ENCODE measurements at places on chromosomes 1 and 21.

- peak; percentile 59 for DNase-seq
These were observed 29.1 kb upstream of the IGSF5 start for GRCh38 chr21:39715804-39716397.

DNA sequence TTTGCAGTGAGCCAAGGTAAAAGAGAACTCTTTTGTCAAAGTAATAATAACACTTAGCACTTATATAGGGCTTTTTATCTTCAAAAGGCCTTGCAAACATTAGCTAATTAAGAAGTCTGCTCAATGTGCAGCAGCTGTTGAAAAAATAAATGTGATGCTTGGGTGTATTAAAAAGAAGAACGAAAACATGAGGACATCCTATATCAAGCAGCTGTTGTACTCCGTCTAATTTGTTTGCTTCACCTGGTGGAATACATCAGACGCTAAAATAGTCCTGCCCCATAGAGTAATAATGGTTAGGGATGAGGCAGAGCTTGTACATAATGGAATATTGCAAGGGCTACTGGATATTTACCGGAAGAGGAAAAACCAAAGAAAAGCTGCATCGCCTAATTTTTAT lies 299.5 kb downstream of the ST6GALNAC3 start:
- DNase-seq, result no peak

DNA sequence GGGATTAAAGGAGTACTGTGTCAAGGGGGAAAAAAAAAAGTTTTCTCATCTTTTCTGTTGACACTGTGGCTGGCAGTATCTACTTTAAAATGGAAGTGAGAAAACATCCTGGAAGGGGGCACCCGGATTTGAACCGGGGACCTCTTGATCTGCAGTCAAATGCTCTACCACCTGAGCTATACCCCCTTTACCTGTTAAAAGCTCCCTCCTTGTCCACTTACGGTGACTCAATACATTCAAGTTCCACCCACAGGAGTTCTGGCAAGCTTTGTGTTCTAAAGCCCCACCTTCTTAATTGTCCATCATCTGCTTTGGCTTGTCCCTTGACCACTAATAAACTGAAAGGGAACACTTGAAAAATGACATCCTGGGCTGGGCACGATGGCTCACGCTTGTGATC lies 68.2 kb downstream of the FNBP1L start:
- no peak for DNase-seq

GRCh38 chr1:47644212-47644573 lies 206.3 kb downstream of the FOXD2 start:
- peak; percentile 22 for DNase-seq

DNA sequence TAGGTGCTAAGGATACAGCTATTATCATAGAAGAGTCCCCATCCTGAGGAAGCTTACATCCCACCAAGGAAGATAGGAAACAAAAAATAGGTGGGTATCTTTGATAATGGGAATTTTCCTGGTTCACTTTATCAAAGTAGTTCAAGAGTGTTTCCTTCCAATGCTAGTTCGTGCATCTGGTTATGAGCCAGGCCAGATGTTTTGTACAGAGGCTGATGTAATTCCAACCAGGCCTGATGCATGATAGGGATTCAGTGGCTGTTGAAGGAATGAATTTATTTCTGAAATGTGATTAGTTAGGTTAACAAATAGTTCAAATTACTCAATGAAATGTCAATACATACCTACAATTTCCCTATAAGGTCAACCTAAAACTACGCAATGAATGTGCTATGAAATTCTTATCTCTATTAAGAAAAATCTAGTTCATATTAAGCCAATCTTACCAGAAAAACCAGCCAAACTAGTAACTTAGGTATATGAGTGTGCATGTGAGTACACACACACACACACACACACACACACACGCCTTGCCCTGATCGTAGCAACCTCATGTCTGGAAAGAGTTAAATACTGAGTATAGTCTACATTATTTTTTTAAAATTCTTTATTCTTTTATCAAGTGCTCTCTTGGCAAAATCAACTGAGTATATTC lies 9.5 kb upstream of the ZBTB18 start:
- no peak for DNase-seq

DNA sequence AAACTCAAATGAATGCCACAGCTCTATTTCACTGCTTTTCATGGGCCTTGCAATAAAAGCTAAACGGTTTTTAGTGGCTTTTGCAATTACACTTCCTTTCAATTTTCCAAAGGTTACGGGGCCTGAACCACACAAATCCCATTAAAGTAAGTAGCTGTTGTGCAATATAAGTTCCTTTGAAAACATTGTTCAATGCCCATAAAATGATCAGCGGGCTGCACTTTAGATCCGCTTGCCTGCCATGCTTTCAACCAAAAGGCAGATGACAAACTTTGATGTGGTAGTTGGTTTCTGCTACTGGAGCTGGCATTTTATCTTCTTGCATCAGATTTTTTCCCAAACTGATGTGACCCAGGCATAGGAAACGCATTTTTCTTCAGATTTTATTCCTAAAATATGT lies 50.2 kb downstream of the PRRX1 start:
- no peak for DNase-seq

DNA sequence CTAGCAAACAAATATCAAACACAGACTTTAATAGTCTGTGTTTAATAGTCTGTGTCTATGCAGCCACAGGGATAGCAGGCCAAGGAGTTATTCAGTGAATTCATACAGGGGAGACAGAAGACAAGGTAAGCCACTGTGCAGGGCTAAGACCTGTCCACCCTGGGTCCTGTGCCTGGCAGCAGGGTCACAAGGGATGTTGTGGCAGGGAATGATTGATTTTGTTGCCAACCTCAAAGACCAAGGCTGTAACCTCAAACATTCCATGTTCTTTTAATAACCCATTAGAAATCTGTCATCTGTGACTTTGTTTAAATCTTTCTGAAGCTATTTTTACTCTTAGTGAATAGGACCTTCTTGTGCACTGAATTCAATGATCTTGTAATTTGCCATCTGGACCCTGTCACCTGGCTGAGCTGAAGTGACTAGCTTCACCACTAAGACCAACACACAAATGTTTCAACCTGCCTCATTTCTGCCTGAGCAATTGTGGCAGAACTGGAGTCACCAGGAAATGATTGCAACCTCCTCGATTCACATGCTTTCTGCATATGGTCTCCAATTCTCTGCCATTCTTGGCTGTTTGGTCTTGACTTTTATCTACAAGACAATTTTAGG lies 154.2 kb downstream of the ASTN1 start:
- no peak for DNase-seq

DNA sequence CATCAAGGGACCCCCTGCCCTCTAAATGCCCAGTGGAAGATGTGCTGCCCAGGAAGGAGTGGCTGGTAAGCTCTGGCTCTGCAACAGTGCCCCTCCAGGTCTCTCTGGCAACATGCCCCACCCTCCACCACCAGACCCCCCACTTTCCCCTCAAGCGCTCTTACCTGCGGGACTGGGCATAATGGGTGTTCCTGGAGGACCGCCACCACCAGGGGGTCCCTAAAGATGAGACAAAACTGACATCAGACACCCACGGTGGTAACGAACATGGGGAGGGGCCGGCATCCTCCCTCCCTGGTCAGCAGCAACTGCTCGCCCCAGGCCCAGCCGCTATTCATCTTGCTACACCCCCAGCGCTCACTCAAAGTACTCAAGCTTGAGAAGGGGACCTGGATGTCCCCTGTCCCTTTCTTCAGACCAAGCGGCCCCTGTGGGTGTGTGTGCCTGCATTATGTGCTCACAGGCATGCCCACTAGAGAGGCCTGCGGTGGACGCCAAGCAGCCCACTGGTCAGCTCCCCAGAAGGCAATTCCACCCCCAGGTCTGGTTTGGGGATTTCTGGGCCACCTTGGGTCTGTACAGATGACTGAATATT lies 40.9 kb downstream of the MRPL37 start:
- DNase-seq, result no peak

DNA sequence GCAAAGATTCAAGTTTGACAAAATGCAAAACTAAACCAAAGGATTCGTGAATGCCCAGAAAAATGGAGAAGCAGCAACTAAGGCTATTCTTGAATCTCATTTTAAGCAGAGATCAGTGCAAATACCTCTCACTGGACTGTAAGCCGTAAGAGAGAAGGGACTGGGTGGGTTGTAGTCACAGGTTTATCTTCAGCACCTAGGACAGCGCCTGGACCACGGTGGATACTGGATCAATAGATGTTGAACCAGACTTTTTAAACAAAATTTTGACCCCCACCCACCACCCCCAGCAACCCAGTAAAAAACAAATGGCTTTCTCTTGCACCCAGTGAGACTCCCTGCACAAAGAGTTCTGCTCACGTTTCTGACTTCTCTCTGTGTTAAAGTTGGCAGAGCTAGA lies 347.1 kb downstream of the AJAP1 start:
- no peak for DNase-seq

DNA sequence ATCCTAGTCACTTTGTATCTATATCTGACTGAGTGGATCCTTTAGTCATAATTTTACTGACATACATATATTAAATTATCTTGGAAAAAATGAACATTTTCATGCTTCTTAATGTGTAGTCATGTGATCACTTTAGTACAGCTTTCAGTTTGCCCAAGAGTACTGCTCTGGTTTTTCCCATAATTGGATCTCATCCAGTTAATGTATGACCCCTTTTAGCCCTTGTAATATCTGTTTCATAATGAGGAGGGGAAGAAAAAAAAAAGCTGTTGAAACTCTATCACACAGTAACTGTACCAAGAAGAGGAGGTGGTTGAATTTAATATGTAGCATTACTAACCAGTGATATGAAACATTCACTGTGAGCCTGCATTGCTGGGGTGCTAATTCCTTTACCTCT lies 328.7 kb downstream of the PTPRC start:
- DNase-seq, result no peak

GRCh38 chr1:78650114-78650660 lies 556 bp downstream of the IFI44 start:
- DNase-seq, result peak; percentile 7

DNA sequence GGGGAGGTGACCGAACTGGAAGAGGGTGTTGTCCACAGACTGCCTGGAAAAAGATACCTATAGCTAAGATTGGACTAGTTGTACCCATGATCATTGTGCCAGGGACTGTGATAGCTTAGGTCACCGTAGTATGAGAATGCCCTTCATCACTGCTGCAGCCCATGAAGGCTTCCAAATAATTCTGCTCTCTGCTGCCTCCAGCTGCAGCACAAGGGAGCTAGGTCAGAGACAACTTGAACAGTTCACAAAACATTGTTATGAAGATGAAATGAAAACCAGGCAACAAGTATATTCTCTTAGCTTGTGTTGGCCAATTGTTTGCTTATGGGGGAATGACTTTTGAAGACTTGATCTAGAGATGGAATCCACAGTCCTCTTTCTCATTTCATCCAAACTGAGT lies 246.7 kb downstream of the MRPL39 start:
- DNase-seq, result no peak

DNA sequence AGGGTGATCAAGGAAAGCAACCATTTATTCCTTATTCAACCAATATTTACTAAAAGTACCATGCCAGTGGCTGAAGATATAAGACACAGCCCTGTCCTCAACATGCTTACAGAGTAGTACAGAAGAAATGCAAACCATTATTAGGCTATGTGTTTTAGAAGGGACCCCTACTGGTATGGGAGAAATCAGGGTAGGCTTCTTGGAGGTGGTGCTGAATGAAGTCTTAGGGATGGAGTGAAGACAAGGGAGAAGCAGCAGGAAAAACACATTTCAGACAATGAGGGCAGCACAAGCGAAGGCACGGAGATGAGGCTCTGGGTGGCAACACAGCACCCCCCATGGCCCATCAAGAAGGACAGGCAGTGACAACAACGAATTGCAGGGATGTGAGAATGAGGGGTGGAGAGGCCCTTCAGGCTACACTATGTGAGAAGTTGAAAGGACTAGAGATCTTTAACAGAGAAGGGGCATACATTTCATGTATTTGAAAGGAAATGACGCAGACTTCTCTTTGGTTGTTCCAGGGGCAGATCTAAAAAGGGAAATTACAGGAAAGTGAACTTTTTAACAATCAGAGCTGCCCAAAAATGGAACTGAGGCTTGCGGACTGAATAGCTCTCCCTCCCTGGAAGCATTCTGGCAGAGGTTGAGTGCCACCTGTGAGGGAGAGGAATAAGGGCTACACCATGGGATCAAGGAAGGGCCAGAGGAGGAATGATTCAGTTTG lies 16.8 kb upstream of the CD58 start:
- no peak for DNase-seq

DNA sequence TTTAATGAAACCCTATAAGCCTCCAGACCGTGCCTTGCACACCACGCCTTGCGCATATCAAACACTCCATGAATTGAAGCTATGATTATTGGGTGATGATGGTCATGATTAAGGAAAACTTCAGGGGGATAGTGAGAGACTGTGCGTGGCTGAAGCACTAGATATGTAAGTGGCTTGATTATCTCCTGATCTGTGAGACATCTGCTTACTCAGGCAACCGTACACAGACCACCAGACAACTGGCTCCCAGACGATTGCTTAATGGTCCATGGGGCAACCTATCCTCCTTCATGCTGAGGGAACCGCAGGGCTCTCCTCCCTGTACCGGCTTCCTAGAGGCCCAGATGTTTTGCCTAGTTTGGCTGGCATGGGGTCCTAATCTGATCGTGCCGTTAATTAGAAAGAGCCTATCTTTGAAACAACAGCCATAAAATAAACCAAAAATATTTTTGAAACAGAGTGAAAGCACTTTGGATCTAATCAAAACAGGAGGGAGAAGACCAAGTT lies 51.6 kb downstream of the IRF2BP2 start:
- DNase-seq, result no peak

- no peak for DNase-seq
These were observed 54.9 kb upstream of the ENAH start for GRCh38 chr1:225707824-225708223.

DNA sequence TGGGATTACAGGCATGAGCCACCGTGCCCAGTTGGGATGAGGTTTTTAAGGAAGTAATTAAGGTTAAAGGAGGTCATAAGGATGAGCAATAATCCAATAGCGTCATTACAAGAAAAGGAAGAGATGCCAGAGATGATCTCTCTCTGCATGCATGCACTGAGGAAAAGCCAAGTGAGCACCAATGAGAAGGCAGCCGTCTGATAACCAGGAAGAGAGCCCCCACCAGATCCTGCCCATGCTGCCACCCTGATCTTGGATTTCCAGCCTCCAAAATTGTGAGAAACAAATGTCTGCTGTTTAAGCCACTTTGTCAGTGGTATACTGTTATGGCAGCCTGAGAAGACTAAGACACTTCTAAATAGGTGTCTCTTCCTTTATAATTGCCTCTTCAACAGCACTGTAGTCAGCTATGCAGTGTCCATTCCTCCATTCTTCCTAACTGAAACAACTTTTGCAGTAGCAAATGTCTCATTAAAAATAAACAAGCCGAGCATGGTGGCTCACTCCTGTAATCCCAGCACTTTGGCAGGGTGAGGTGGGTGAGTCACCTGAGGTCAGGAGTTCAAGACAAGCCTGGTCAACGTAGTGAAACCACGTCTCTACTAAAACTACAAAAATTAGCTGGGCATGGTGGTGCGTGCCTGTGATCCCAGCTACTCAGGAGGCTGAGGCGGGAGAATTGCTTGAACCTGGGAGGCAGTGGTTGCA lies 216.2 kb upstream of the RUNX1 start:
- DNase-seq, result no peak

DNA sequence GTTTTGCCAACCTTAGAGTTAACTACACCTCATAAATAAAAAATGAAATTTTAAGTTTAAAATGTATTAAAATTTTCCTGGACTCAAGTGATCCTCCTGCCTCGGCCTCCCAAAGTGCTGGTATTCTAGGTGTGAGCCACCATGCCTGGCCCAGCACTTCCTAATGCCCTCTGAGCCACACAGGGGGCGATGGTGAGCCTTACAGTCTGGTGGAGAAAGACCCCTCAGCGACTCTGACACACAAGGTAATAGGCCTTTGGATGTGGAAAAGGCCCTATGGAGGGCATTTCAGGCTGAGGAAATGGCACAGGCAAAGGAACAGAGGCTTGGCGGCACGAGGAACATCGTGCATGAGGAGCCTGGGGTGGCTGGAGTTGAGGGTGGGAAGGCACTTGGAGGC lies 6.7 kb downstream of the CITED4 start:
- no peak for DNase-seq

All from AG08395 (cell line).